ENCODE measurements at places on chromosomes 4 and X.

DNA sequence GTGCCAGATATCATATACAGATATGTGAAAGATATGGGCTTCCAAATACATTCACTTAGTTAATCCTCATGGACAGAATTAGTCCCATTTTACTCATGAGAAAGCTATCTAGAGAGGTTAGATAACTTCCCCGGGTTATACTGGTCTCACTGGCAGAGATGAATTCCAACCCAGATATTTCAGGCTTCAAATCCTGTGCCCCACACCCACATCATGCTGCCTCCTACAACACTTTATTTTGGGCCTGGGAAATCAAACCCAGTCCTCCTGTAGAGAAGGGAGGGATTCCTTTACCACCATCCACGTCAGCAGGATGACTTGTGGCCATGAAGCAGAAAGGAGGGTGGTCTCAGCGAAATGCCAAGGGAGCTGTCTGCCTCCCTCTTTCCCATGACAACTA is 113.8 kb downstream of the ATP10D start:
- no peak for DNase-seq

DNA sequence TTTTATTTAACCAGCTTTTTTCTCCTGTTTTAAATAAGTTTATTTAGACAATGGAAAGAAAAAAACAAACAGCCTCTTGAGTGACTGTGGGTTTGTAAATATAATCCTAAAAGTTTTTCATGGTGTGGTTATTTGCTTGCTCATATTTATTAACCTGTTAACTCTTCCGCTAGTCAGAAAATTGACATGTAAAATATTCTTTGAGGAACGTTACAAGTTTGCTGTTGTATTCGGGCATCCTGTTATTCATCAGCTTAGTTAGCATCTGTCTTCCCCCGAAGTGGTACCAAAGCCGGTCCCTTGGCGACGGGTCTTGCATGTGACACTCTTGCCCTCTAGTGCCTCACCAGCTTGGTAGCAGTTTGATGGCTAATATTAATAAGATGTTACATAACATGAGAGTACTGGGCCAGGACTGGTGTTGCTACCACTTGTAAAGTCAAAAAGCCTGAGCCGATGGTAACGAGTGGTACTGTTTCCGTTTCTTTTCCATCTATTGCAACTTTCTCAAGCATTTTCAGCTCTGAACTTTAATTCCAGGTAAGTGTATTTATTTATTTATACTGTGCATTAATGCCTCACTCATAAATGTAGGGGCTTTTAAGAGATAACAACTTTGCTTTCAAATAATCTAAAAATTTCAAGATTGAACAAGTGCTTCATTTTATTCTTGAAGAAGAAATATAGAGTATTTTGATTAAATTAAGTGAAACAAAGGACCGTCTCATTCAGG is at the start of gene NDST3:
Gene NDST3 (plus strand): TSS at position 434 of the 733 bp plus-strand sequence. CDS start 19,425 bp downstream, outside the sequence.
- peak; percentile 70 for DNase-seq

- no peak for DNase-seq
Observed at GRCh38 chr4:164239976-164240375, 514.0 kb upstream of the SMIM31 start.

DNA sequence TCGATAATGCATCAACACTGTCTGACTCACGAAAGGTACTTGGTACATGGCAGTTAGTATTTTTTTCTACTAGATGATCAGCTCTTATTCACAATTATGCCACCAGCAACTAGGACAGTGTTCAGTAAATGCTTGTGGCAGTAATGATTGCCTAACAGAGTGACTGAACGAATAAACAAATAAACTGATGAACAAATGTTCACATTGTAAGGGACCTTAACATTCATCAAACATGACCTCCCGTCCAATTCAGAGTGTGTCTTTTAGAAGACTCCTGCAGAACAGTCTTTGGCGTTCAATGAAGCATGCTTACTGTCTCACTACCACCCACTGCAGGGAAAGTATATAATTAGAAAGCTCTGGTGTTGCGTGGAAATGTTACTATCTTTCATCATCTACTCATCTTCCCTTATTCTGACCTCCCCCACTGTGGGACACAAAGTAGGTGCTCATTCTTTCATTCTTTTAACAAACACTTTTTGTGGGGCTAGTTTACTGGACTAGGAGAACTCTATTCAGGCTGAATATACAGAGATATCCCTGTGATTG is 319.3 kb downstream of the RAB28 start:
- no peak for DNase-seq

- no peak for DNase-seq
Observed at GRCh38 chr4:87377816-87378215, 13.2 kb downstream of the HSD17B11 start.

DNA sequence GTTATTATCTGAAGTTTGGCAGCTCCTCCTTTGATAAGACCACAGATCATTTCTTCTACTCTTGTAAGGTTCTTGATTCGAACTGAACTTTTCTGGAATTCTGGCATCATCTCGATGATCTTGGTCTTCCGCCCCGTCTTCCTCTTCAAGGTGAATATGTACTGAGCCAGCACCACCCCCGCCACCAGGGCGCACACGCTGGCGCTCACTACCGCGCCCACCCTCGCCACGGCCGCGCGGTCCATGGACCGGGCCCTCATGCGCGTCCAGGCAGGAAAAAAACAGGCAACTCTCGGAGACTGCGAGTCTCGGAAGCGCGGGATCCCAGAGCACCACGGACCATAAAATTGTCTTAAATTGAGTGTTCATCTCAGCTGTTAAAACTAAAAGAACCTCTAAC is 458.4 kb upstream of the NDST3 start:
- DNase-seq: no peak

DNA sequence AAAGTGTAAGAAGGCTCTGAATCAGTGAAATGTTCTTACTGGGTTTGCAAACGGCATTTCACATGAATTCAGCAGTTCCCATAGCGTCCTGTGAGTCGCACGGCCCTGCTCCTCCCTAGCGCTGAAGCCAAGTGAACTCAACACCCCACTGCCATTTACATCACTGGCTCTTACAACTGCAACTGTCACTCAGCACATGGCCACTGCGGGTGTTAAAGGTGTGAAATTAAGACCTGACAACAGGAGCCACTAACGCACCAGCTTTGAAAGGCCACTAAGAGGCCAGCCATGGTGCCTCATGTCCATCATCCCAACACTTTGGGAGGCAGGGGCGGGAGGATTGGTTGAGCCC is 31.7 kb downstream of the RNF212 start:
- no peak for DNase-seq

- no peak for DNase-seq
Observed at GRCh38 chr4:11341337-11342043, 87.2 kb downstream of the HS3ST1 start.

- no peak for DNase-seq
Observed at GRCh38 chrX:14027511-14028019, 2.1 kb downstream of the GEMIN8 start.

GRCh38 chrX:46333550-46333949 is 211.7 kb downstream of the ZNF674 start:
- no peak for DNase-seq

DNA sequence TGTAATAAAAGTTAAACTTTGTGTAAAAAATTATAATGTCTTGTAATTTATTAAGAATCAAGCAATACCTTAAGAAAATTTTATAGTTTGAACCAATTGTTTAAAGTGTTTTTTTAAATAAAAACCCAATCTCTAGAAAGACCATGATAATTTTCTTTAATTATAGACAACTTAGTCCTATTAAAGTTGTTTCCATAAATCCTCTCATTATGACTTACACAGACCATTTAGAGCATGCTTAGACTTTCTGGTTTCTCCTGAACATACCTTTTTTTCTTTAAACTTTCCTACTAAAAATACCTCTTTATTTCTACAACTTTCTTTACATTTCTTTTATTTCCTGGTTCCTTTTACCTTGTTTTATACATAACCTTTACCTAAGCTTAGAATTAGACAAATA is 837.4 kb downstream of the PCDH19 start:
- DNase-seq: no peak

Data from endothelial cell (in vitro differentiated cells).